ENCODE measurements at places on chromosomes 2 and 18.

- DNase-seq, result no peak
Observed at GRCh38 chr2:210863283-210863682, 306.9 kb downstream of the CPS1 start.

GRCh38 chr2:72539071-72539552 is 286.7 kb downstream of the EXOC6B start:
- DNase-seq, result no peak

- DNase-seq, result no peak
Observed at GRCh38 chr2:108776475-108776874, 10.1 kb upstream of the CCDC138 start.

- DNase-seq, result no peak
Observed at GRCh38 chr2:226427538-226428307, 371.9 kb downstream of the IRS1 start.

- DNase-seq, result no peak
Observed at GRCh38 chr2:212683346-212684097, 144.9 kb upstream of the ERBB4 start.

DNA sequence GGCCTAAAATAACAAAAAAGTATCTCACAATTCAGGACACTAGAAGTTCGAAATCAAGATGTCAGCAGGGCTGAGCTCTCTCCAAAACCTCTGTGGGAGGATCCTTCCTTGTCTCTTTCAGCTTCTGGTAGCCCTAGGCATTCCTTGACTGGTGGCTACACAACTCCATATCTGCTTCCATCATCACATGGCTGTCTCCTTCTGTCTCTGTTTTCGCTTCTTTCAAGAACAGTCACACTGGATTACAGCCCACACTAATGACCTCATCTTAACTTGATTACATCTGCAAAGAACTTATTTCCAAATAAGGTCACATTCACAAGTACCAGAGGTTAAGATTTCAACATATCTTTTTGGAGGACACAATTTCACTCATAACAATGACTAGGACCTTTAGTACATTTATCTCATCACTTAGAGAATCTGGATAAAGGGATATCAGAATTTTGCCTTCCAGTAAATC is 275.2 kb downstream of the IRS1 start:
- DNase-seq, result no peak

DNA sequence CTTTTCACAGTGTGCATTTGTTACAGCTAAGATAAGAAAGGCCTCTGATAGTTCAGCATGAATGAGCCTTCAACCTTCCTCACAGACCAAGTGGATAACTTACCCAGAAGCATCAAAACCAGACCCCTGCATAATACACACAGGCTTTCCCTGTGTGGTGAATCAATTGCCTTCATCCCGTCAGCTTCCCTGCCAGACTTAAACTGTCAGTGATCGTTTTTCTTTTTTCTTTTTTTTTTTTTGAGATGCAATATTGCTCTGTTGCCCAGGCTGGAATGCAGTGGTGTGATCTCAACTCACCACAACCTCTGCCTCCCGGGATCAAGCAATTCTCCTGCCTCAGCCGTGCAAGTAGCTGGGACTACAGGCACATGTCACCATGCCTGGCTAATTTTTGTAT is 20.5 kb upstream of the SLC35F5 start:
- no peak for DNase-seq

DNA sequence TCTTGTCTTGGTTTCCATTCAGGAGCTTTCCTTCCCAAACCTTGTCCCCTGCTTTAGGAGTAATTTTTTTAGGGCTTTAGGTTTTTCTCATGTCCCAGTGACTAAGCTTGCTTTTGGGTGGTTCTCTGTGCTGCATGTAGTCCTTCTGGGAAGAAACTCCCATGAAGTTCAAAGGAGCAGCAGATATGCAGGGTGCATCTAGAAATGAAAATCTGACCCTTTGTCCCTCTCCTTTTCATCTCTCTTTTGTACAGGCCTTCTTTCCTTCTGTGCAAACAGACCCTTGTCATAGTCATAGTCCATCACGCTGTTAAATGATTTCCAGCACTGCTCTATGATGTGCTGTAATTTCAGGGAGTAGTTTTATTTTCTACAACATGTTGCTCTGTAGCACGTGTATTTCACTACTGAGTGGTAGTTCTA is 20.4 kb downstream of the FMNL2 start:
- no peak for DNase-seq

GRCh38 chr2:207676827-207677354 is 34.5 kb upstream of the CCNYL1 start:
- no peak for DNase-seq

- DNase-seq, result no peak
Observed at GRCh38 chr2:65634304-65634703, 201.9 kb upstream of the SPRED2 start.

GRCh38 chr2:151777487-151777886 is 43.2 kb upstream of the NEB start:
- no peak for DNase-seq

DNA sequence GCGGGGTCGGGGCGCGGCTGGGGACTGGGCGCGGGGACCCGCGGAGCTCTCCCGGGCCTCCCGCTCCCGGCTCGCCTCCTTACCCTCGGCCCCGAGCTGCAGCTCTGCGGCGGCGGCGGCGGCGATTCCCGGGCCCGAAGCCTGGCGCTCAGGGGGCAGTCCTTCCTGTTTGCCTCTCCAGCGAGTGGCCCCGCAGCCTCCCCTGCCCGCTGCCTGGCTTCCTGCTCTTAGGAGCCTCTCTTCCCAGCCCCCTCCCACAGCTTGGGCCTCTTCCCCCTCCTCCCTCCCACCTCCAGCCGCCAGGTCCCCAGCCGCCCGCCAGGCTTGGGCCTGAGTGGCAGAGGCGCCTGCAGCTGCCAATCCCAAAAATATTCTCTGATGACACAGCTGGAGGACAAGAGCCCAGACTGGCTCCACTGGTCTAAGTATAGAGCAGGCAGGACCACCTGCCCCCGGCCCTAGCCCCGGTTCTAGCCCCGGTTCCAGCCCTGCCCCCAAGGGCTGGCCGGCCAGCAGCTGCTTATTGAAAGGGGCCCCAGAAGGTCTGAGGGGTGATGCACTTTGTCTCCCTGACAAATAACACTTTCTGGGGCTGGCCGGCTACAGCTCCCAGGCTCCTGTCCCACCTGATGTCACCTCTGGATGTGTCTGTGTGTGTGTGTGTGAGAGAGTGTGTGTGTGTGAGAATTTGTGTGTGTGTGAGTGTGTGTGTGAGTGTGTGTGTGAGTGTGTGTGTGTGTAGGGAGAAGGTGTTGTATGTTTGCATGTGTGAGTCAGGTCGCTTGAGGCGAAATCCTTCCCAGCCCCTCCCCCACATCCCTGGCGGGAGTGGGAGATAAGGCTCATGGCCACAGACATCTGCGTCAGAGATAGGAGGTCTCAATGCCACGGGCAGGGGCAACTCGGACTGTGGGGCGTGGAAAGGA is at the start of gene OBSL1:
Gene OBSL1 (minus strand): TSS at position 229 of the 926 bp plus-strand sequence. CDS start 307 bp downstream, outside the sequence.
- no peak for DNase-seq

- no peak for DNase-seq
Observed at GRCh38 chr18:63701952-63702351, 808 bp upstream of the SERPINB11 start.

DNA sequence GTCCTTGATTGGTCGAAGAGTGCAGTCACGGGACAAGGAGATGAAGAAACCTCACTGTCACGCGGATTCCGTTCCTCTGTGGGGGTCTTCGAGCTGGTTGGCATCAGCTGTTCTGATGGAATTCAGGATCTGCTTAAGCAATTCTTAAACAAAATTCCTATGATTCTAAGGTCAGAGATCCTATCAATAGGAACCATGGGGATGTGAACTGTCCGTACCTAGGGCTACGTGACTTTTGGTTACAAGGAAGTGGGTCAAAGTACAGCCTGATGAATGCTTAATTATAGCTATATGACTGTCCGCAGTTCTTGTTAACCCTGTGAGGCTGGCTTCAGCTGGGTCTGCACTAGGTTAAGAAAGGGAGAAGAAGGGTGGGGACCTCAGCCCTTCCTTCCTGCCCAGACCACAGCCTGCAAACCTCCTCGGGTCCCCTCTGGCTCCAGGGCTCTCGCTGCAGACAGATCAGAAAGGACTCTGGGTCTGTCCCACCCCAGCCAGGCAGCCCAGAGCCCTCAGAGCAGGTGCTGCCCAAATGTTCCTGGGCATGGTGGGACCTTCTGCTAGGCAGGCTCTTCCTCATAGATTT is 44.2 kb upstream of the TAF1B start:
- no peak for DNase-seq

GRCh38 chr18:79912409-79912991 is 39.0 kb downstream of the SLC66A2 start:
- peak; percentile 37 for DNase-seq

DNA sequence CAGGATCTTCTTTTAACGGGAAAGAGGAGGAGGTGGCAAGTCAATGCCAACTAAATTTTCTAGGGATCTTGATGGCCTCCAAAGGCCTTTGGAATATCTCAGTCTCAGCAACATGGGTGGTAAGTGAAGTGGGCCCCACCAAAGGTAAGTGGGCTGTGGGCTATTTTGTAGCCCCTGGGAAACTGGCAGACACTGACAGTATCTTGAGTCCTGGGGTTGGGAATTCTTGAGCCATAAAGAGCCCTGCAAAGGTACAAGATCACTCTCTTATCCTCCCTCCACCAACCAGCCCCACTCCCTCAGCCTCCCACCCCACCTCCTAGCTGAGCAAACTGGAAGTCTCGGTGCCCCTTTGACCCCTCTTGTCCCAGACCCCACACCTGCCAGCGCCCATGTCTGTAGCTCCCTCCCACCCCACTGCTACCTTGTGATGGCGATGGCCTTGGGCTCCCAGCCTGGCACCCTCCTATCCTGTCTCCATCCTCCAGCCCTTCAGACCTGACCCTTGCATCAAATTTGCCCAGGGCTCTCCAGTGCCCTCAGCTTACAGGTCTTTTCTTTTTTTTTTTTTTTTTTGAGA is 8.5 kb downstream of the ATP6V1B1 start:
- no peak for DNase-seq

DNA sequence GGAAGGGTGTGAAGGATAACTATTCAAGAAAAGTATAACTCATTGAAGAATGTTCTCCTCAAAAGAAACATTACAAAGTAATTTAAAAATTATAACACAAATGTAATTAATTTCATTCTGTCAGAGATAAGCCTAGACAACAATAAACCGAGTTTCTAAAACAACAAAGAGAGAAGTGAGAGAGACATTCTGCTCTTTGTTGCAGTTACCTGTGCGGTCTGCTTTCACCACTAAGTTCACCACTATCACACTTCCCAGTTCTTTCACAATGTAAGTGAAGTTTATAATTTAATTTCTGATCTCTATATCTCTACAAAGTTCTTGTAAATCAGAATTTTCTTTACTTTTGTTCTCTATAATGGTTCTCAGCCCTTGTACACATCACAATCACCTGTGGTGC is 76.3 kb upstream of the FRZB start:
- DNase-seq, result no peak

Data from stimulated activated CD8-positive, alpha-beta memory T cell treated with anti-CD3 and anti-CD28 coated beads, Interleukin-4, amount 100 ng/mL, for 1 hour (primary cell).